CD4-positive, alpha-beta T cell treated with Interleukin-2 at 100 ng/mL for 4 hours (primary cell): ENCODE measurements at places on chromosomes 6 and 20.

- no peak for DNase-seq
These were observed 51.7 kb downstream of the MOCS1 start for GRCh38 chr6:39882531-39882899.

- DNase-seq = no peak
These were observed 12.2 kb upstream of the RSPH3 start for GRCh38 chr6:159012201-159012600.

DNA sequence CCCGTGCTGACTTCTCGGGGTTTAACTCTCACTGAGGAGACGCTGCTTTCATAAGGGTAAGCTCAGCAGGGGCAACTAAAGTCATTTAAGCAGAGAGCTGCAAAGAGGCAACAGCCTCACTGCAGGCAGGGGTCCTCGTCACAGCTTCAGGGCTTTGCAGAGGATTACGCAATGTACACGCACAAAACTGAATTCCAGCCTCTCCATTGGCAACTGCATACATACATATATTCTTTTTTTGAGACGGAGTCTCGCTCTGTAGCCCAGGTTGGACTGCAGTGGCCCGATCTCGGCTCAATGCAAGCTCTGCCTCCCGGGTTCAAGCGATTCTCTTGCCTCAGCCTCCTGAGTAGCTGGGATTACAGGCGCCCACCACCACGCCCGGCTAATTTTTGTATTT is 2.4 kb downstream of the GMEB2 start:
- no peak for DNase-seq

- no peak for DNase-seq
These were observed at the start of gene SLC22A1 for GRCh38 chr6:160121558-160121957. Gene SLC22A1, plus strand, starts transcription at chr6:160121815. Its CDS starts 121 bp downstream, at chr6:160121936.

- DNase-seq = no peak
These were observed 39.6 kb upstream of the GFOD1 start for GRCh38 chr6:13526727-13527670.

- no peak for DNase-seq
These were observed 90.6 kb upstream of the B3GAT2 start for GRCh38 chr6:71047417-71047816.

- DNase-seq = no peak
These were observed 31.3 kb downstream of the CLIC5 start for GRCh38 chr6:45984347-45984746.

- no peak for DNase-seq
These were observed 33.9 kb downstream of the SUN5 start for GRCh38 chr20:32970115-32970972.

GRCh38 chr6:20853828-20854227 is 319.6 kb downstream of the CDKAL1 start:
- no peak for DNase-seq

DNA sequence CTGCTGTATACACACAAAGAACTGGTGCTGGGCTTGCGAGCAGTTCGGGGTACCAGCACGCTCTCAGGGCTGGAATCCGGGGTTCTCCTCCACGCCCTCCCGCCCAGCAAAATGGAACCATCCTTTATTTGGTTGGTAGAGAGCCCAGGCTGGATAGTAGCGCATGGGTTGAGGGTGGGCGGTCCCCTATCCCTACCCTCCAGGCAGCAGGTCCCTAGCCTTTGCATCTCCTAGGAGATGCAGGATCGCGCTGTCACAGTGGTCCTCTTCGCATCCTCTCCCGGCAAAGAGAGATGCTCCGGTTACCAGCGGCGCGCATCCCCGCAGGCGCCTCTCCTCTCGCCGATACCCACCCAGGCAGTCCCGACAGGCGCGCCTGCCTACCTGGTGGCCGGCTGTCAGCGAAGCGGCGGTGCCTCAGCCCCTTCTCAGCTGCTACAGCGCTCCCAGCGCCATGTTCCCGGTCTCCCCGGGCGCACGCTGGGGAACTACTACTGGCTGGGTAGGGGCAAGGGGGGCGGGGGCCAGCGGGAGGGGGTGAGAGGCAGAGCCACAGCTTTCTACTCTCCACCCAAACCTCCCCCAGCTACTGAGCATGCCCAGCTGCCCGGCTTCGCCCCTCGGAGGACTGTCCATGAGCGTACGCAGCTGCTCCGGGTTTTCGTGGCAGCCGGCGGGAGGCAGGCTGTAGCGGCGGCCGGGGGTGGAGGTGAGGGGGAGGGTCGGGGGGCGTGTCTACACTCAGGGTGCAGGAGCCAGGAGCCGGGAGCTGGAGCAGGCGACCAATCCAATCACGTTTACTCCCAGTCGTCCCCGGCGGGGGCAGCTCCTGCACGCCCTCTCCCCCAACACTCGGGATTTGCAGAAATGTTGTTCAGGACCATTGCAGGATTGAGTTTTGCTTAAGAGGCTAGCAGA is at the start of gene PAK5:
TSS of gene PAK5 (minus strand) at position 699 of the 918 bp plus-strand sequence. CDS start 194,748 bp downstream, outside the sequence.
- DNase-seq = no peak

DNA sequence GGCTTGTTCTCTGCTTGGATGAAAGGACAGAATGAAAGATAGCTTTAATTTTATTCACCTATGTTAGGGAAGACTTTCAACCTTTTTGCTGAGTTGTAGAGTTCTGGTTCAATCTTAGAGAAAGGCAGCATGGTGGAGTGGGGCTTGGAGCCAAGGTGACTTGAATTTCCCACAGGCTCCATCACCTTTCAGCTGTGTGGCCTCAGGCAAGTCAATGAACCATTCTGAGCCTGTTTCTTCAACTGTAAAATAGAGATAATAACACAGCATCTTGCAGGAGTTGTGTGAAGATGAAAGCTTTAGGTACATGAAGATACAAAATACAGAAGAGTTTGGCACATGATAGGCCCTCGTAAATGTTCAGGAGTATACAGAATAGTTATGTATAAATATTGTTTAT is 19.1 kb upstream of the DTNBP1 start:
- DNase-seq = no peak

DNA sequence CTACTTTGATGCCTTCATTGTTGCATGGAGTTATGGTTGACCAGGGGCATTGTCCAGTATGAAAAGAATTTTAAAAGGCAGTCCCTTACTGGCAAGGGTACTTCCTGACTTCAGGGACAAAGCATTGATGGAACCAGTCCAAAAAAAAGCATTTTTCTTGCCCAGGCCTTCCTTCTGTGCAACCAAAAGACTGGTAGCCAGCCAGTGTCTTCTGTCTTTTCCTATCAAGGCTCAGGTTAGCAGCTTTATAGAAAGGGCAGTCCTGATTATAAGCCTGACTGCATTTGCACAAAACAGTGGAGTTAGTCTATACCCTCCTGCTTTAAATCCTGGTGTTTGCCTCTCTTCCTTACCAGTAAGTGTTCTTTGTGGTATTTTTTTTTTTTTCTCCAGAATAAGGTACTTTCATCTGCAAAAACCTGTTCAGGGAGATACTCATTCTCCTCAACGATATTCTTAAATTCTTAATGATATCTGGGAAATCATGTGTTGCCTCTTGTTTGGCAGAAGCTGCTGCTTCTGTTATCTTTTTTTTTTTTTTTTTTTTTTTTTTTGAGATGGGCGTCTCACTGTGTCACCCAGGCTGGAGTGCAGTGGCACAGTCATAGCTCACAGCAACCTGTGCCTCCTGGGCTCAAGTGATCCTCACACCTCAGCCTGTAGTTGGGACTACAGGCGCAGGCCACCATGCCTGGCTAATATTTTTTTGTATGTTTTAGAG is 33.9 kb downstream of the SCAF8 start:
- no peak for DNase-seq

DNA sequence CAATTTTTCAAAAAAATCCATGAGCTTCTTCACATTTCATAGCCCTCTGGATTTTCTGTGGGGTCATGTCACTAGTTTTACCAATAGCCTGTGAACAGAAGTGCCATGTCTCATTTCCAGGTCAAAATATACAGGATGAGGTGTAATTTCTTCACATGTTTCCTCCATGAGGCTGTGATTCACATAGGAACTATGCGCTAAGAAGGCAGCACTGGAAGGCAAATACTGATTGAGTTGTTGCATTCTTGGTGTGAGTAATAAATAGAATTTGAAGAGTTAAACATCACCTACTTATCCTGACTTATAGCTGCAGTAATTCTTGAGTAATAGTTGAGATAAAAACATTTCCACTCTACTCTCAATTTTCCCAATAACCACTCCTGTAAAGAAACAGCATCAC is 442.3 kb downstream of the HAO1 start:
- no peak for DNase-seq

DNA sequence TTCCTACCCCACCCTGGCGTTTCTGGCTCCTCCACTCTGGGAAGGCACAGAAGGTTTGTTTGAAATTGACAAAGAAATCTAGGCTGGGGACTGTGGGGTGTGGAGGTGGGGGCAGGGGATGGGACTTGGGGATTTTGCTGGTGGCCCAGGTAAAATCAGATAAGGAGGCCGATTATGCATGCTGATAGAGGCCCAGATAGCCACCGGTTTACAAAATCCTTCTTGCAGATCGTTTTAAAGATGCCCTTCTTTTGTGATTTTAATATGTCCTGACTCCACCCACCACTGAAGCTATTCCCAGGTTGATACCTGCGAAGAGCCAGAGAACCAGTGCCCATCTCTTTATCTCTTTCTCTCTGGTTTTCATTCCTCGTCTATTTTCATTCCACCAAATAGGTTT is 104.9 kb downstream of the TFAP2C start:
- no peak for DNase-seq
